ENCODE measurements at places on chromosomes 5 and 9.

DNA sequence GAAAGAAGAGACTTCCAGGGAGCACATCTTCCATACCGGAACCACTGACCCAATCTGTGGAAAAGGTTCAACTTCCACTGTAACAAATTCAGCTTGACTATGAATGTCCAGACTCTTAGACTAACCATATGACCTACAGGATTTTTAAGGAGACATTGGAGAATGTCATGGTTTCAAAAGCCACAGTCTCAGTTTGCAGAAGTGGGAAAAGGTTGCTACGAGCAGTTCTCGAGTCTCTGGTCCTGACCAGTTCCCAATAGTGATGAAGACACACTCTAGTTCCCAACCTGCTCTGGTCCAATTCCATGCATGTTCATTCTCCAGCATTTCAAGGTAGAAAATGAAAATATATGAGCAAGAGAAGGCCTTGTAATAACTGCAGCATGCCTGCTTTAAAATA lies 158.0 kb downstream of the MAPKAP1 start:
- no peak for DNase-seq

DNA sequence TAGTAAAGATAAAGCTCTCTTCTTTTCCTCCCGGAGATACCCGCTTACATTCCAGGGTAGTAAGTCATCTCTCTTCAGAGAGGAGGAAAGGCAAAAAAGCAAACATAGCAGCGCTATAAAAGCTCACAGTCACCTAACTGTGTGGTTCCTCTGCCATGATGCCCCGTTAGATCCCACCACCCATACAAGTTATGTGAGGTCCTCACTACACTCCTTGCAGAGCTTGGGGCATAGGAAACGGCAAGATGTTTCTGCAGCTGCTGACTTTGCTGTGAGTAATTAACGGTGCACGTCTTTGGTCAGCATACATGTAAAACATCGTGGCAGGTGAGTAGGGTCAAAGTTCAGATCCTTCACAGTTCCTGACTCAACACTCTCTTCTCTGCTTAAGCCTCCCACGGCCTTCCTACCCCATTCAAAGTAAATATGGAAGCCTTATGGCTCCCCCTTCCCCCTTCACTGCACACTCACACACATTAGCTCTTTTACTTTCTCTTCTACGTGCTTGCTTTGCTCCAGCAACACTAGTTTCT lies 218.9 kb downstream of the DIRAS2 start:
- DNase-seq, result no peak

DNA sequence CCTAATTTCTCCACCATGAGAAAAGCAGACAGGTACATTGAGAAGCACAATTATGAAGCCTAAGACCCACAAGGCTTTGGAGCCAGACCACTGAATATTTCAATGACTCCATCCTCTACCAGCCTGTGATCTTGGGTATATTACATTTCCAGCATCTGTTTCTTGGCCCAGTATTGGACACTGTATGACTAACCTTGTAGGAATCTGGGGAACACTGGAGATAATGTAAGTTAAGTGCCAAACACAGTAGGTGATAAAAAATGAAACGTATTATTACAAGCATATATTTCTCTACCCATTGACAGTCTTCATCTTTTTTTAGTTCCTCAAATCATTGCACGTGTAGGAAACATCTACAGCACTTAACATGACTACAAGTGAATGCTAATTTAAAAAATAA lies 28.6 kb upstream of the FEM1C start:
- no peak for DNase-seq

DNA sequence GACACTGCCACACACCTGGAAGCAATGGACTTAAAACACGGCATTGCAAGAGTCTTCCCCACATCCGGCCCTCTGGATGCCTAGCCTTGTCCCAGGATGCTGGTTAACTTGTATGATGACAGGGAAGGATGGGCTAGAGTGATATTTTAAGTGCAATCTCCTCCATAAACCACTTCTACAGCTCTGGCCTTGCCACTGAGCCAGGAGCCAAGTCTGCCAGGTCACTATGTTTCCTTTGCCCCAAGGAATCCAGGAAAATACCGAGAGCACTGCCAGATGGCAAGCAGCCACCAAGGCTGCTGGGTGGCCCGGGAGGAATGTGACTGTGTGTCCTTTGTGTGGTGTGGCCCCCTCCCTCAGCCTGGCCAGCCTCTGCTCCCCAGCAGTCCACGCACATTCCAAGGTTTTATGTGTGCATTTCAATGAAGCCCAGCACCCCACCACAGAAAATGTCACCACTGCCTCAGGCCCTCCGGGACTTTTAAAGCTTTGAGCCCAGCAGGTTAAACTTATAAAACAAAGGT lies 106.0 kb downstream of the FRMD3 start:
- no peak for DNase-seq

GRCh38 chr5:105168806-105169205 lies 1606.2 kb upstream of the NUDT12 start:
- no peak for DNase-seq

GRCh38 chr9:95127249-95128176 lies 190.0 kb downstream of the FANCC start:
- DNase-seq, result peak; percentile 27

GRCh38 chr9:127979333-127980059 lies 1.3 kb downstream of the EEIG1 start:
- DNase-seq, result no peak

GRCh38 chr9:38026840-38027527 lies 42.0 kb downstream of the SHB start:
- no peak for DNase-seq

GRCh38 chr9:69671879-69672595 lies at the start of gene APBA1:
APBA1 (minus strand) TSS chr9:69672371.
- DNase-seq, result no peak

GRCh38 chr5:169762338-169763095 lies 125.4 kb downstream of the DOCK2 start:
- DNase-seq, result no peak

GRCh38 chr5:133596049-133596448 lies 16.3 kb downstream of the FSTL4 start:
- no peak for DNase-seq

DNA sequence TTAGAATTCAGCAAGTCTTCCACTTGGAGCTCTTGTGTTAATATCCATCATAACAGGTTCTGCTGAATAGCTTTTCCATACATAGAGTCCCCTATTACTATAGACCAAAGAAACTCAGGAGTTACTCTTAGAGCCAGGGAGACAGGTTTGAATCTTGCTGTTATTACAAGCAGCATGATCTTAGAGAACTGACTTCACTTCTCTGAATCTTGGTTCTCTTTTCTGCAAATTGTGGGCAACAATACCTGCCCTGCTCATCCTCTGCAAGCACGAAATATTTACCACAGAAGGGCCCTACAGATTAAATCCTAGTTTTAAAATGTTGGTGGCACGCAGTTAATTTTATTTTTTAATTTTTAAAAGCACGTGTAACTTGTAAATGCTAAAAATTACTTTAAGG lies 111.7 kb downstream of the TLR4 start:
- no peak for DNase-seq

DNA sequence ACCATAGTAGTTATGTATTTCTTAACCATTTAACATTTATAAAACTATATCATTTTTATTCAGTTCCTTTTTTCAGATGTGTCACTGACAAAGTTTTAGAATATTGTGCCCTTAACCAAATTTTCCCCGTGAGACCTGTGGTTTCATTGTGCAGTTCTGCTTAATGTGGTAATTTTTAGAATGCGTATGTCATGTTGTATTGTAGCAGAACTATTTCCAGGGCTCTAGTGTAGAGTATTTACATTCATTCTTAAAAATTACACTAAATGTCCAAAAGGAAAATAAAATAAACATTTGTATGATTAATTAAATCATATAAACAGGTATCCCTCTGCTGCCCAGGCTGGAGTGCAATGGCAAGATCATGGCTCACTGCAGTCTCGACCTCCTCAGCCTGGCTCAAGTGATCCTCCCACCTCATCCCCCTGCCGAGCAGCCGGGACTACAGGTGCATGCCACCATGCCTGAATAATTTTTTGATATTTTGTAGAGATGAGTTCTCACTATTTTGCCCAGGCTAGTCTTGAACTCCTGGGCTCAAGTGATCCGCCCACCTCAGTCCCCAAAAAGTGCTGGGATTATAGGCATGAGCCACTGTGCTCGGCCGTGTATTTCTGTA lies 15.4 kb downstream of the SERINC5 start:
- DNase-seq, result no peak

DNA sequence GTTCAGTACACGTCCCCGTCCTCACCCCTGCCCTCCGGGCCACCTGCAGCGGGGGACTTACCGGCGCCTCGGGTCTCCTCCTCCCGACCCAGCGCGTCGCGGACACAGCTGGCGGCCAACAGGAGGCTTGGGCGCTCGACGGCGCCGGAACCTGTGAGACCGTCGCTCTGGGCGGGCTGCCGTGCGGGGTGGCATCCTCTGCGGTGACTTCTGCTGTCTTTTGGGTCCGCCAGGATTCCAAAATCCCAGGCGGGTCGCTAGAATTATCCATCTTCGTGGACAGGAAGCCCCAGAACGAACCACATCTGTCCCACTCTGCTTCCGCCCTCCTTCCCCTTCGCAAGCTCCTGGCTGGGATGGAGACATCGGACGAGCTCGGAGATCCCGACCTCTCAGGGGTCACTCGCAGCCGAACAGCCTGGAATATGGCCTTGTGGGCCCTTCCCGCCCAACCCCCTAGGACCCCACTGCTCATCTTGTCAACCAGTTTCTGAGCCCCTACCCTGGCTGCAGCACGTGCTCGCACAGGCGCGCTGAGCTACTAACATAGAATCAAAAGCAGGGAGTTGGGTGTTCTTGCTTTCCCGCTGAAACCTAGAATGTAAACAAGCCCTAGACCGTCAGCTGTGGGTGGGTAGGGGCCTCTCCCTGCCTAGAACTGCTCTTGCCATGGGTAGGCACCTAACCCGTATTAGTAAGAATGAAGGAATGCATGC lies 947 bp upstream of the MARCHF3 start:
- no peak for DNase-seq

GRCh38 chr9:20477940-20478620 lies 144.2 kb downstream of the MLLT3 start:
- DNase-seq, result no peak

DNA sequence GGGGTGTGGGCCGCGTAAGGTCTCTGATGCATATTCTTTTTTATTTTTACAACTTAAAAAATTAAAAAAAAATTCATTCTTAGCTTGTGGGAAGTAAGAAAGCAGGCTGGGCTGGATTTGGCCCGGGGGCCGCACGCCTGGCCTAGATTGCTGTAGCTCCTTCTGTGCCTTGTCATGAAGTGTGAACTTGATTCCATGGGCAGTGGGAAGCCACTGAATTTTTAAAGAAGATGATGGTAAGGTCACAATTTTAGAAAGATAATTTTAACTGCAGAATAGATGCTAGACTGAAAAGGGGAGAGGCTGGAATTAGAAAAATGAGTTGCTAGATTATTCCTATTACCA lies 56.1 kb downstream of the EHMT1 start:
- DNase-seq, result no peak

DNA sequence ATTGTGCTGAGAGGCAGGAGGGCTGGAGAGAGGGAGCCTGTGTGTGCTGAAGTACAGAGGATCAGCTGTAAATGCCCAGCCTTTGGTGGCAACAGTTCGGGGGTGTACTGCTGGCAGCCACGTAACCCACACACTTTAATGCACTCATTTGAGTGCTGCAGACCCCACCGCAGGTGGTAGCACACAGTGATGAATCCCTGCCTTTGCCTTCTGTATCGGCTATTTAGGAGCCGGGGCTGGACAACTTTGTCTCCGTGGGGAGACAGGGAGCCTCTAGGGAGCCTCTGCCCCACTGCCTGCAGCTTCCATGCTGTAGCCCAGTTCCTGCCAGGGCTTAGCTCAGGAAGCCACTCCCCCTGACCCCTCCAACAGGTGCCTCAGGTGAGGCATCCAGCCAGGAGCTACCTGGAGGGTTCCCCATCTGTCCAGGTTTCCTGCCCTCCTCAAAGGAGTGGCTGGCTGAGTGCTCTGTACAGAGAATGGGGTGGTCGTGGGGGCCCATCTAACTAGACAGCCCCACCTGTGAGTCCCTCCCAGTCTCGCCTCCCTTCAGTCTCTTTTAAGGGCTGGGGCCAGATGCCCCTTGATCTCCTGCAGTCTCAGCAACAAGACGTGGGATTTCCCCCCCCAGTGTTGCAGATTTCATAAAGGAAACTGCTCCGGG lies 44.5 kb downstream of the SECISBP2 start:
- no peak for DNase-seq

DNA sequence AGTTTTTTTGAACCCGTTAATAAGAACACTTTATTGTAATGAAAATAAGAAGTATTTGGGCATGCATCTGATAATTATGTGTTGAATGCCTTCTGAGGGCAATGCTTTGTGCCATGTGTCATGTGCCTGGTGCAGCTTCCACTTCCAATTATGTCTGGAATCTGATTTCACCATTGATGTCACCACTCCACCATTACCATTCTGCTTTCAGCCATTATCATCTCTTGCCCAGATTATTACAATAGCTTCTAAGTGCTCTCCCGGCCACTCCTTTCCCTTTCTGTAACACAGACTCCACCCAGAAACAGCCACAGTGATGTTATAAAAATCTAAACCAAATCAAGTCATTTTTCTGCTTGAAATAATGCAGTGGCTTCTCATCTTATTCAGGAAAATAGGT lies 171.7 kb downstream of the C9orf152 start:
- DNase-seq, result no peak

DNA sequence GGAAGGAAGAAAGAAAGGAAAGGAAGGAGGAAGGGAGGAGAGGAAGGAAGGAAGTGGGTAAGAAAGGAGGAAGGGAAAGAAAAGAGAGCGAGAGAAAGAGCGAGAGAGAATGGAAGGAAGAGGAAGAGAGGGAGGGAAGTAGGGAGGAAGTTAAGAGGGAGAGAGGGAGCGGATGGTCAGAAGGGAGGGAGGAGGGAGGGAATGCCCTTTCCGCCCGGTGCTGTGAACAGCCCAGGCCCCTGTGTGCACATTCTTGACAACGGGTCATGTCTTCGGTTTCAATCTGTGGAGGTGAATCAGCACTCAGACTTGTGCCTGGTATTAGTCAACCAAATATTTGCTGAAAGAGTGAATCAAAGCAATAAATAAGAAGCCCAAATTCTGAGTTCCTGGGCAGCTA lies 39.2 kb downstream of the PRUNE2 start:
- DNase-seq, result no peak

GRCh38 chr9:114382699-114383520 lies 4.9 kb downstream of the AKNA start:
- DNase-seq, result peak; percentile 59

GRCh38 chr5:43357878-43358281 lies 44.7 kb upstream of the HMGCS1 start:
- no peak for DNase-seq

DNA sequence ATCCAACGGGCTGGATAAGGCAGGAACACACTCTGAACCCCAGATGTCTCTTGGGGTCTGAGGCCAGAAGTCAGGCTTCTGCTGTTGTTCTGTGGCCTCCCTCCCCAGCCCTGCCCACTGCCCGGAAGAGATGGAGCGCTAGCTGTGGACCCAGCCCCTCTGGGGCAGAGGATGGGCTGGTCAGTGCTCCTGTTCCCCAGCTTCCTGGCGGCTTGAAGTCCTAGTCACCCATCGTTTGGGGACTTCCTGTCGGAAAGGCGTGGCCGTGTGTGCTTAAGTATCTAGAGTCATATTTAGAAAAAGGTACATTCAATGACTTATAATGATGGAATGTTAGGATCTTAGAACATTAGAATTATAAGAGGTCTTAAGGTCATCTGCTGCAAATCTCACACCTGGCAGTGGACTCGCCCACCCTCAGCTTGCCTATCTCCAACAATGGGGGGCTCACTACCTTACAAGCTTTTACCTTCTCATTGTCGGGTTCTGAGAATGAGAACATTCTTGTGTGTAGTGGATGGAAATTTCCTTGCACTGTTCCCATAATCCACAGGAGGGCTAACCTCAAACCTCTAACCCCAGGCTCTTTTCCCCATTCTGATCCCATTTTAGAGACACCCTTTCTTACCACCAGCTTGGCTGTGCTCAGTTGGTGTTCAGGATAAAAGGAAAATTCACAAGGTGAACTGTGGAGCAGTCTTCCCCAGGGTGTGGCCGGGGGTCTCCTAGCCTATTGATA lies 13.4 kb upstream of the AIF1L start:
- DNase-seq, result no peak
